ENCODE measurements at places on chromosomes 4 and X. TPM values are rescaled to one million over a fixed set of nuclear protein-coding genes. Genes with fewer than 3 reads are reported as not detected.

The GUCY1B1 gene
- total RNA-seq: 54.1 TPM

The ATP1B4 gene
- total RNA-seq: not detected

The NPY5R gene
- 0.17 TPM for total RNA-seq

The MAGEA9 gene
- not detected for total RNA-seq

The SORBS2 gene
- total RNA-seq: 45.1 TPM

The ADAMTS3 gene
- total RNA-seq: 22.1 TPM

The CXCL9 gene
- total RNA-seq: not detected

The GYG2 gene
- 3.2 TPM for total RNA-seq

The GPR119 gene
- total RNA-seq: not detected

The NXF2 gene
- total RNA-seq: not detected

The PGRMC2 gene
- 30.9 TPM for total RNA-seq

The CXorf49 gene
- total RNA-seq: 0.69 TPM

The PRICKLE3 gene
- total RNA-seq: 6.9 TPM

The CNKSR2 gene
- total RNA-seq: 0.40 TPM

The GJB1 gene
- 0.55 TPM for total RNA-seq

The SLC9B1 gene
- 0.69 TPM for total RNA-seq

The SRPX2 gene
- total RNA-seq: 29.7 TPM

All from renal cortical epithelial cell (primary cell).